T-cell (primary cell): ENCODE measurements at places on chromosomes 3 and 15. TPM values are rescaled to one million over a fixed set of nuclear protein-coding genes. Genes with fewer than 3 reads are reported as not detected.

The FSD2 gene
- total RNA-seq: not detected

The XIRP1 gene
- not detected for total RNA-seq

The GPR156 gene
- total RNA-seq: 0.09 TPM

The IRAK2 gene
- total RNA-seq: 4.2 TPM

The IGSF10 gene
- total RNA-seq: 0.09 TPM

The OCA2 gene
- 0.67 TPM for total RNA-seq

The CGNL1 gene
- not detected for total RNA-seq

The CPEB1 gene
- 0.33 TPM for total RNA-seq

The SLITRK3 gene
- not detected for total RNA-seq

The PLCH1 gene
- total RNA-seq: 0.12 TPM

The SYNPR gene
- total RNA-seq: not detected

The CLRN1 gene
- total RNA-seq: not detected

The SYNM gene
- total RNA-seq: 4.3 TPM

The CLDN16 gene
- total RNA-seq: not detected

The RTP1 gene
- not detected for total RNA-seq

The CCR3 gene
- total RNA-seq: 0.33 TPM

The CCDC54 gene
- not detected for total RNA-seq

The DPPA4 gene
- 1.1 TPM for total RNA-seq

The ATP13A4 gene
- total RNA-seq: 2.0 TPM

The C3orf49 gene
- total RNA-seq: not detected

The C3orf20 gene
- 0.19 TPM for total RNA-seq

The MAP1A gene
- total RNA-seq: 4.2 TPM

The NAA80 gene
- 43.7 TPM for total RNA-seq

The ZNF662 gene
- total RNA-seq: 8.8 TPM

The RAB6B gene
- total RNA-seq: 0.23 TPM

The RARB gene
- total RNA-seq: not detected

The GXYLT2 gene
- 0.09 TPM for total RNA-seq

The ILDR1 gene
- total RNA-seq: not detected

The NBEAL2 gene
- 182 TPM for total RNA-seq

The VGLL3 gene
- not detected for total RNA-seq

The LMAN1L gene
- total RNA-seq: 0.42 TPM
